Activated effector memory CD4-positive, alpha-beta T cell treated with Interleukin-2 at 50 U/mL for 16 hours (primary cell): ENCODE measurements at places on chromosomes 2 and 18.

DNA sequence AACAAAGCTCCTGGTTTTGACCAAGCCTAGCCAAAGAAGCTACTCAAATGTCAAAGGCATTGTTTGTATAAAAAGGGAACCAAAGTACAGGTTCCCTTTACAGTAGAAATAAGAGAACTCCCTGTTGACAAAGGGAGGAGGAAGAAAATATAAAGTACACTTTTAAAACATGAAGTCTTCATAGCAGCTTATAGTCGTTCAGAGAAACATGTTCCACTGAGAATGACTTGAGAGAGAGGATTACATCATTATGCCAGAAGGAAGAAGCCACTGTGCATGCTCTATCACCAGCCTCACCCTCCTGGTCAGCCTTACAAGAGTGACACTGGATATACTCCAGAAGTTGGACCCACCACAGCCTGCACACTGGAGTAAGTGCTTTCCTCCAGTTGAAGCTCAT, 2.5 kb upstream of the DHRS9 start:
- no peak for DNase-seq

GRCh38 chr2:191401287-191401686, 156.1 kb downstream of the MYO1B start:
- DNase-seq, result no peak

- DNase-seq, result no peak
Observed at GRCh38 chr2:187438455-187438854, 9.6 kb downstream of the CALCRL start.

GRCh38 chr2:136215908-136216472, 98.0 kb upstream of the CXCR4 start:
- DNase-seq, result no peak

DNA sequence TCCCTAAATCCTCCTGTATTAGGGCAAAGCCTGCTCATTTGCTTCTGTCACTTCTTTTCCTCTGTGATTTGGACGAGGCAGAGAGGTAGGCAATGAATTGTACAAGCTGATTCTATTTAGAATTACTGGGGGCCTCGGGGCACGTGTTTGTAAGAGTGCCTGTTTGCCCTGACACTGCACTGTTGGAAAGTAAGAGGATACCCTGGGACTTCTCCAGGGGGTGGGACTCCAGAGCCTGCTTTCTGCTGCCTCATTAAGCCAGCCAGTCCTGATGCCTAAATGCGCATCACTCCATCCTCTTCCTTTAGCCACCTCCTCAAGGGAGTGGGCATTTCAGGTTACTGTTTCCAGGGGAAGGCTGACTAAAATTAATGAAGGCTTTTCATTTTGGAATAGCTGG, 134.3 kb downstream of the TDRD15 start:
- DNase-seq, result no peak

DNA sequence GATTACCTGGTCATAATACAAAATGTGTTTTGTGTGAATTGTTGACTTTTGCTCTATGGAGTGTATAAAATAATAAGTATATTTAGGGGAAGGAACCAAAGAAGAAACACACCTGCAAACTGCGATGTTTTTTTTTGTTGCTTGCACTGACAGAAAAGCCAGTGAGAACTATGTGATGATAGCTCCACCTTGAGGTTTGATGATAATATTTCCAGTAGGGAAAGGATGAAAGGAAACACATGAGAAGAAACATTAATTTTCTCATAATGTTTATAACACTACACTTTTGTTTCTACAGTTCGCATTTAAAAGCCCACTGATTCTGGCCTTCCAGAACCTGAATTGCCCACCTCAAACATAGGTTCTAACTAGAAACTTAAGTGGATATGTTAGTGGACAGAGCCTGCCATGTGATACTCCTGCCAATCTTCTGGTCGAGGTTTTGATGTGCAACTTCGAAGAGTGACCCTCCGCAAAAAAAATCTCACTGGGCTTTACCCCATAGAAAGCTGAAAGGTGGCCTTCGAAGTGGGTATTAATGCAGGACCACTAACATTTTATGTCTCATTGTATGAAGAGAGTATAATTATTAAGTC, 476.4 kb upstream of the SPHKAP start:
- no peak for DNase-seq

GRCh38 chr2:20439503-20439902, 7.4 kb upstream of the RHOB start:
- DNase-seq, result no peak

GRCh38 chr2:127649100-127649611, 3.2 kb downstream of the GPR17 start:
- no peak for DNase-seq

GRCh38 chr2:101704046-101704466, 6.5 kb downstream of the MAP4K4 start:
- no peak for DNase-seq

GRCh38 chr2:9156483-9156882, 50.1 kb upstream of the ASAP2 start:
- no peak for DNase-seq

GRCh38 chr18:35158728-35159450, 81.9 kb upstream of the ZNF397 start:
- no peak for DNase-seq

DNA sequence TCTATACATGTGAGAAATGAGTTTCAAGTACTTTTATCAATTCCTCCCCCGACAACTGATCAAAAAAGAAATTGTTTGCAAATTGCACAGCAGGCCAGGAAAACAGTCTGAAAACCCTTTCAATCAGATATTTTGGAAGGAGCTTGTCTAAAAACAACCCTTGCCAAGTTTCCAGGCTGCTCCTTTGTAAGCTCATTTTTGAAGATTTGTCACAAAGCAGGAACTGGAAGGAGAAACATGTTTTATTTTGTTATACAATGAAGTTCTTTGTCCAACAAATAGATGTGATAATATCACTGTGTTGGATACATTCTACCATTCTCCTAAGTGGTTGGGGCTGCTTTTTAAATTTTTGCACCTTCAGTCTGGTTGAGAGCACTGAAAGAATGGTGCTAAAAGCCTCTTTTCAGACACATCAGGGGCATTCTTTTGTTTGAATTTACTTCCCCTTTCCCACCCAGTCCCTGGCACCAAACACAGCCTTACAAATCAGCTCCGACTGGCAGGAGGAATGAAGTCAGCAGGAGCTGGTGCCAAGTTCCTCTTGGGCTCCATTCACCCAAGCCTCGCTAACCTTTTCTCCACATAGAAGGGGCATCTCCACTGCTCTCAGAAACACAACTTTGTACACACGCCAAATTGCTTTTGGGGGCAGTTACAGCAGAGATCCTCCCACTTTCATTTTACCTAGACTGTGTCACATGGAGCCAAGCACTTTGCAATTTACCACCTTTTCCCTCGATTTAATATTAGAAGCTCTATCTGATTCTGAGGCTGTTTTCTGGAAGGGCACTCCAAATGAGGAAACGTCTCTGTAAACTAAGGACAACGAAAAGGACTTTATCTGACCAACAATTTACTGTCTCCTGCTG, 88.0 kb downstream of the C1D start:
- no peak for DNase-seq

- peak; percentile 27 for DNase-seq
Observed at GRCh38 chr2:32009516-32010256, 1.1 kb downstream of the MEMO1 start.

- DNase-seq, result no peak
Observed at GRCh38 chr2:6648596-6649247, 217.0 kb downstream of the CMPK2 start.

GRCh38 chr2:237643582-237644380, 16.4 kb downstream of the LRRFIP1 start:
- DNase-seq, result no peak

- no peak for DNase-seq
Observed at GRCh38 chr18:28637897-28638296, 461.0 kb upstream of the CDH2 start.

DNA sequence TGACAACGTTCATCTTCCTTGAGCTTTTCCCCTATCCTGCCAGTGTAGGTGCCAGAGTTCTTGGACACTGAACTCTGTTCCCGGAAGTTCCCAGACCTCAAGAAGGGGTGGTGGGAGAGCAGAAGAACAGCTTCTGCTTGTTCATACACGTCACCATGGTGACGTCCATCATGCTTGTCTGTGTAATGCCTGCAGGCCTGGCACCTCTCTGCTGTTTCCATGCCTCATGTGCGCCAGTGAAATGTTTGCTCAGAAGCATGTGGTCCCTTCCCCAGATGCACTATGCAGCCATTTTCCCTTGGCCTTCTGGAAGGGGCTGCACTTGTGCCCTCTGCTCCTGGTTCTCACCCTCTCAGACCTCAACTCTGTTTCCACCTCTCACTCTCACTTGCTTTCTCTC, 210.8 kb upstream of the NABP1 start:
- no peak for DNase-seq

DNA sequence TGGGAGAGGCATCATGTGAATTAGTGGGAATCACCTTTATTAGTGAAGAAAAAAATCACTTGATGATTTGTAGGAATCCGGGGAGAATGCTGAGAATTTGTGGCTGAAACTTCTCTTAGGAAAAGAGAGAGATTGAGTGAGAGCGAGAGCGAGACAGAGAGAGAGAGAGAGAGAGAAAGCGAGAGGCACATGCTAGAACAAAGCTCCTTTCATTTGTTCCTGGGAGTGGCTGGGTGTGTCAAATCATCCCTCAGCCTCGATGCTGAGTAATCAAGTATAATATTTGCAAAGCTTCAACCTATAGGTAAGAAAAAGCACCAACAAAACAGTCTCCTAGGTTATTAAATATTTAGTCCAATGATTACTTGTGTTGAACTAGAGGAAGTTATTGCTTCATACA, 4.4 kb upstream of the SERPINB5 start:
- DNase-seq, result no peak

DNA sequence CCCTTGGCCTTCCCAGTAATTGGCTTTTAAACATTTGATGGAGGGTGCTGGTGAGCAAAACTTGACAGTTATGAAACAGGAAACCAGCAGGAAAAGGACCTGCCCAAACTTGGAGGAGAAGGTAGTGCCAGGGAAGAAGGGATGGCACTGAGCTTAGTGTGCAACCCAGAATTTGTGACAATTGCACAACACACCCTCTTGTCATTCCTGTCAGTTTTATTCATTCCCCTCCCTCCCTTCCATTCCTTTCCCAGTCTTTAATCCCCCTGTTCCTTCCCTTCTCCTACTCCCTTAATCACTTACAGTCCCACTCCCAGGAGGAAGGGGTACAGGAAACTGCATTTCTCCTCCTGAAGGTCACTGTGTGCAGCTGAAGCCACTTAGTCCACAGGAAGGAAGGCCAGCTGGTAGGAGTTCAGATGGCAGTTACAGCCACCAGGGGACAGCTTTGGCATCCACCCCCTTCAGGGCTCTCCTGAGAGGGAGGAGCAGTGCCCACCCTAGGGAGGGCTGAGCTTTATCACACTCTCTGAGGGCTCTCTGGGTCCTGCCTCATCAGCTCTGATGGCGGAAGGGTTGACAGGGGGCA, 24.0 kb upstream of the SIGLEC15 start:
- DNase-seq, result no peak

DNA sequence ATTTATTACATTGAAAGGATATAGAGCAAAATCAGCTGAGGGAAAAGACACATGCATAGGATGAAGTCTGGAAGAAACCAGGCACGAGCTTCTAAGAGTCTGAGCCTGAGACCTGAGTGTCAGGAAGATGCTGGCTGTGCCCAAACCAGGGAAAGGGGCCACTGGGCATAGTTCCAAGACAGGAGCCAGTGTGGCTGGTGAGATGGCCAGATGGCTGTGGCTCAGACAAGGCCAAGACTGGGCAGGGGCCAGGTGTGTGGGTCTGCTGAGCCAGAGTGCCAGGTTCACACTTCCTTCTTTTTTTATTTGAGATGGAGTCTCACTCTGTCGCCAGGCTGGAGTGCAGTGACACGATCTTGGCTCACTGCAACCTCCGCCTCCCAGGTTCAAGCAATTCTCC, 95.5 kb upstream of the ATG16L1 start:
- DNase-seq, result no peak

- DNase-seq, result no peak
Observed at GRCh38 chr18:8615397-8616027, 6.3 kb downstream of the RAB12 start.

DNA sequence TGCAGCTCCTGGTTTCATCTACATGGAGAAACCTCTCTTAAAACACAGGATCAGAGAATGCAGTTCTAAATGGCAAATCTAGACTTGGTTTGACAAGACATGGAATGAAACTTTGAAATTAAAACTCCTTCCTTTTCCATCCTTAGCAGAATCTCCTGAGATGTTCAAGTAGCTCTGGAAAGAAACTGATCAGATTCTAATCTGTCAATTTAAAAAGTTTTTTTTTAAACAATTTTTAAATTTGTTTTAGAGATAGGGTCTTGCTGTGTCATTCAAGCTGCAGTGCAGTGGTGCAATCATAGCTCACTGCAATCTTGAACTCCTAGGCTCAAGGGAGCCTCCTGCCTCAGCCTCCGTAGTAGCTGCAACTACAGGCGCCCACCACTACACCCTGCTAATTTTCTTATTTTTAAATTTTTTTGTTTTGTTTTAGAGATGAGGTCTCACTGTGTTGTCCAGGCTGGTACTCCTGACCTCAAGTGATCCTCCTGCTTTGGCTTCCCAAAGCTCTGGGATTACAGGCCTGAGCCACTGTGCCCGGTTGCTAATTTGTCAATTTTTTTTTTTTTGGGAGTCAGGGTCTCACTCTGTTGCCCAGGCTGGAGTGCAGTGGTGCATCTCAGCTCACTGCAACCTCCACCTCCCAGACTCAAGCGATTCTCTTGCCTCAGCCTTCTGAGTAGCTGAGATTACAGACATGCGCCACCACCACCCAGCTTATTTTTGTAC, 216.7 kb downstream of the TGIF1 start:
- no peak for DNase-seq

DNA sequence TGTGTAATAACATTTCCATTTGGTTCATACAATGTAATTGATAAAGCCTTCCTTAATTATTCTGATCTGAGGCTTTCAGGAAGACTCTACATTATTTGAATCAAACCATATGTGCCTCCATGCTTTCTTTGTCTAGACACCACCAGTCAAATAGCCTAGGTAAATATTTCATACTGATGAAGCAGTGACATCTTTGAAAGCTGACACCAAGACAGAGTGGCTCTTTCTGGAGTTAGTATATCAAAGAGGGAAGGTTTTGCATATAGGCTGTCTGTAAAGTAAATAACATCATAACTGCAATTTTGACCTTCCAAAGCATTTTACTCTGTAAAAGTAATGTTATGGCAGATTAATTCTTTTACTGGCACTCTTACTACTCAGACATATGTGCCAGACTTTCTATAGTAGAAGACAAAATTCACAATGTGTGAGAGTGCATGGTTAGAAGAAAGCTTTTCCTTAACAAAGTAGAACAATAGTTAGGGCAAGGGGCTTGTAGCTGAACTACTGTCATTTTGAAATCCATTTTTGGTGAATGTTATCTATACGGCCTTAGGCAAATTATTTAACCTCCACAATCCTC, 177.3 kb downstream of the ERBB4 start:
- DNase-seq, result no peak
